ENCODE measurements at places on chromosomes 11 and 22.
A peak's percentile ranks its signal among the peaks of the same experiment; 100 is the strongest.

GRCh38 chr22:21734540-21735199 is 924 bp downstream of the YPEL1 start:
- peak; percentile 15 for DNase-seq

GRCh38 chr11:130634961-130635473 is 186.6 kb downstream of the ADAMTS15 start:
- no peak for DNase-seq

GRCh38 chr22:28379075-28379779 is 300.4 kb downstream of the TTC28 start:
- DNase-seq = no peak

GRCh38 chr11:132202621-132203020 is 832.2 kb downstream of the NTM start:
- no peak for DNase-seq

GRCh38 chr11:133724116-133724515 is 121.2 kb downstream of the SPATA19 start:
- no peak for DNase-seq

DNA sequence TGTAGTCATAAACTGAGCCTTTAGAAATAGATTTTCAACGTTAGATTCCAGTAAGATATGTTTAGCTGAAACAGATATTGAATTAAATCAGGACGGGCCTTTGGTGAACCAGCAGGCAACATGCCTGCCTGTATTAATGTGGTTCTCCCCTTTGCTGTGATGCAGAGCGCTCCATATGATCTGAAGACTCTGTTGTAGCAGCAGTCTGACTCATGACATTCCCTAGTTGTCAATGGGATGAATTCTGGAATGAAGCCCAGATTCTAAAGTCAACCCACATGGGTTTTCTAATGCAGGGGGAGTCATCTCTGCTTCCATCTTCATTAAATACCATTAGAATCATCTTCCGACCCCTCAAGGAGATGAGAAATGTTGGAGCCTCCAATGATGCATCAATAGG is 864.5 kb downstream of the NTM start:
- no peak for DNase-seq

- DNase-seq = no peak
Measured at GRCh38 chr11:94142308-94143281, 14.0 kb downstream of the PANX1 start.

DNA sequence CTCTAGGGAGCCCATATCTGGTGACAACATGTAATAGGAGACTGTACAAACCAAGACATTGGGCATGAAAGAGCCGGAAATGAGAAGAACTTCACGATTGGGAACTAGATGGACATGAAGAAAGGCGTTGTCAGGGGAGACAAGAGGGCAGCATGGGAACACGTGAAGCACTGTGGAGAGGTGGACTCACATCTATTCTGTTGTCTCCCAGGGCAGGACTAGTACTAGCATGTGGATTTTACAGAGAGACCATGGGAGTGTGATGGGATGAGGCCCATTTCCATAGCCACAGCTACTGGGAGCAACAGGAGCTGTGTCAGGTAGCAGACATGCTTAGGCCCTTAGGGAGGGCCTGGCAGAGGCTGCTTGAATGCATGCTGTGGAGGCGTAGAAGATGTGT is 333.9 kb downstream of the OPCML start:
- DNase-seq = no peak

DNA sequence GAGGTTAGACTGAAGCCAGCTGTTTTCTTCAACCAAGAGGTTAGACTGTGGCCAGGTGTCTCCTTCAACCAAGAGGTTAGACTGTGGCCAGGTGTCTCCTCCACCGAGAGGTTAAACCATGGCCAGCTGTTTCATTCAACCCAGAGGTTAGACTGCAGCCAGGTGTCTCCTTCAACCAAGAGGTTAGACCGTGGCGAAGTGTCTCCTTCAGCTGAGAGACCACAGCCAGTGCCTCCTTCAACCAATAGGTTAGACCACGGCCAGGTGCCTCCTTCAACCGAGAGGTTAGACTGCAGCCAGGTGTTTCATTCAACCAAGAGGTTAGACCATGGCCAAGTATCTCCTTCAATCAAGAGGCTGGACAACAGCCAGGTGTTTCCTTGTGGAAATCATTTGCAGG is 498.1 kb downstream of the TBC1D22A start:
- no peak for DNase-seq

DNA sequence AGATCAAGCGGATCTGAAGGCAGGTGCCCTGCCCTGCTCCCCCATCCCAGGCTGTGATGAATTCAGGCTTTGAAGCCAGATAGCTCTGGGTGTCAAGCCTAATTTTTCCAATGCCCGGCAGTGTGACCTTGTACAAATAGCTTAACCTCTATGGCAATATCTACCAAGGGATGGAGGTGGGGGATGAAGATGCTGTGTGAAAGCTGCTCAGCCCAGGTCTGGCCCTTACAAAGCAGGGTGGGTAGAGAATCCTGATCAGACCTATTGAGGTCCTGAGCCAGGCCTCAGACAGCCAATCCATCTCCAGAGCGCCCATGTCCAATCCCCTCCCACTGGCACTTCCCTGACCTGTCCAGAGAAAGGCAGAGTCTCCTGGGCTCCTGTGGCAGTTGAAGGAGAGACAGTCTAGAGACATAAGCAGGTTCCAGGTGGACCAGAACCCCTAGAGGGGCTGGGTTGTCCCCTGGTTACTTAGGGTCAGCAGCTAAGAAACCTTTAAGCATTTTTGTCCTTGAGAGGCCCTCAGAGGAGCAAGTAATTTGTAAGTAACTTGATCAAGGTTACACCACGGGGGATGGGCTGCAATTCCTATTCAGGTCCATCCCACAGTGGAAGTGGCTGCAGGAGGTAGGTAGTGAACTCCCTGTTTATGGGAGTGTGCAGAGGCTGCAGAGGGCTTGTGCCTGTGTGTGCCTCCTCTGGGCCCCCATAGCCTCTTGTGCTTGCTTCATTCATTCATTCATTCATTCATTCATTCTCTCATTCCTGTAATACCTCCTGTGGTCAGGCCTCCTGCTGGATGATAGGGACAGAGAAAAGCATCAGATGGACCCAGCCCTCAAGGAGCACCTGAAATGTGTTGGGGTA is 10.4 kb downstream of the P2RY2 start:
- DNase-seq = no peak

- peak; percentile 87 for DNase-seq
Measured at GRCh38 chr11:77819411-77819920, 1.1 kb downstream of the RSF1 start.

DNA sequence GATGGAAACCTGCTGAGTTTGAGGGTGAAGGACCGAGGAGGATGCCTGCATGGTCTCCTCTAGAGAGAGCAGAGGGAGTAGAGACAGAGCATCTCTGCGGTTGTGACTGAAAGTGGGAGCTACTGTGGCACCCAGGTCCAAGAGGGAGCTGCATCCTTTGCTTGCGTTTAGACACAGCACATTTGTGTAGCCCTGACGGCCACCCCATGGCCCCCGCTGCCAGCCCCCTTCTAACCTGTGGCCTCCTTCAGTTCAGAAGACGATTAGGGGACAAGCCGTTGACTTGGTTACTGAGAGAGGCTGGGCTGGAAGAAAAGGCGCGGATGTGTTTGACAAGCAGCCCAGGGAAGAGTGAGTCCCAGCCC is 690.9 kb downstream of the BRD1 start:
- no peak for DNase-seq

GRCh38 chr11:66919923-66920322 is 38.3 kb downstream of the PC start:
- DNase-seq = no peak

DNA sequence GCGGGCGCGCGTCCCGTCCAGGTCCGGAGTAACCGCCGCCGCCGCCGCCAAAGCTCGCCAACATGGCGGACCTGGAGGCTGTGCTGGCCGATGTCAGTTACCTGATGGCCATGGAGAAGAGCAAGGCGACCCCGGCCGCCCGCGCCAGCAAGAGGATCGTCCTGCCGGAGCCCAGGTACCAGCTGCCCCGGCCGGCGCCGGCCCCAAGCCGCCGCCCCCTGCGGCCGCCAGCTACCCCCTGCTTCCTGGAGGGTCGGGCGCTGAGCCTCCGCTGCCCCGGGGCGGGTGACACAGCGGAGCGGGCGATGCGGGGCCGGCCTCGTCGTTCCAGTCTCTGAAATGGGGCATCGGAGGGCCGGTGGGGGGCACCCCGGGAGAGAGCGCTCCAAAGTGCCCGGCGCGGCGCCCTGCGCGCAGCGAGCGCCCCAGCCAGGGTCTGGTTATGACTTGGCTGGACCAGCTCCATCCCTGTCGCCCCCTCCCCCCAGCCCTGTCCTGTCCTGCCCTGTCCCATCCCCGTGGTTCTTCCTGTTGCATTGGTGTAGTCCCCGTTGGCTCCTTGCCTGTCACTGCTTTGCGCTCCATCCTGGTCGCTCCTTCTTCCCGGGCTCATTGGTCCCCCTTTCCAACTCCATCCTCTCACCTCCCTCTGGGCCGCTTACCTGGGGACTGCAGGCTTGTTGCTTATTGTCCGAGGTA is 653 bp downstream of the GRK3 start:
- peak; percentile 4 for DNase-seq

GRCh38 chr11:45974806-45975205 is 52.4 kb downstream of the LARGE2 start:
- DNase-seq = no peak

- peak; percentile 80 for DNase-seq
Measured at GRCh38 chr22:50314455-50315288, 7.2 kb upstream of the PLXNB2 start.

DNA sequence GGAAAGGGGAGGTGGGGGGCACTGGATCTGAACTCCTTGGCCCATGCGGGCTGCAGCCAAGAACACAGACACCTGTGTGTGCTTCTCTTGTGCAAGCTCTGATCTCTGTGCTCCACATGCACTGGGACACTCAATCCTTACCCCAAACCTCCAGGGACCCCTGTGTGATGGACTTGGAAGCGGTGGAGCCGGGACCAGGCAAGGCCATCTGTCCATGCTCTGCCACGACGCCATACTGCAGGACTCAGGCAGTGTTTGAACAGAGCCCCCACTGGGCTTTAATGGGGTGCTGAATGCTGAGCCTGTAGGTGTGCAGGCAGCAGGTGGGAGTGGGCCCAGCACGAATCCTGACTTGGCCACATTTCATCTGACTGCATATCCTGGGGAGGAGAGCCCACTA is 23.4 kb downstream of the PPM1F start:
- no peak for DNase-seq

GRCh38 chr11:86067009-86067850 is 1.7 kb downstream of the PICALM start:
- no peak for DNase-seq

- DNase-seq = no peak
Measured at GRCh38 chr11:44913502-44913901, 37.2 kb downstream of the TP53I11 start.

DNA sequence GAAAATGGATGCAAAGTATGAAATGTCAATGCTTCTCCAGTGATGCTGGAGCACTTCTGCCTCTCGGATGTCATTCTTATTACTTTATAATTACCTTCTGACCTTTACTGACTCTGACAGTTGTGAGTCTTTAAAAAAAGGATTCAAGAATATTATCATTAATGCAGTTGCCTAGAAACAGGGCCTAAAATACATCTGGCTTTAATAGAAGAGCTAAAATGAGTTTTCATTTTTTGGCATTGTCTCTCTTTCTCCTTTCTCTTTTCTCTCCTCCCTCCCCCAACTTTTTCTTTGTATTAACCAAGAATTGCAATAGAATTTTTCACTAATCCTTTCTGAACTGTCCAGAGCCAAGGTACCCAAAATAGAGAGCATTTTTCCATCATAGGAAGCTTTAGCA is 45.9 kb downstream of the FDX1 start:
- DNase-seq = no peak

GRCh38 chr11:2265854-2266585 is 4.4 kb downstream of the ASCL2 start:
- no peak for DNase-seq

DNA sequence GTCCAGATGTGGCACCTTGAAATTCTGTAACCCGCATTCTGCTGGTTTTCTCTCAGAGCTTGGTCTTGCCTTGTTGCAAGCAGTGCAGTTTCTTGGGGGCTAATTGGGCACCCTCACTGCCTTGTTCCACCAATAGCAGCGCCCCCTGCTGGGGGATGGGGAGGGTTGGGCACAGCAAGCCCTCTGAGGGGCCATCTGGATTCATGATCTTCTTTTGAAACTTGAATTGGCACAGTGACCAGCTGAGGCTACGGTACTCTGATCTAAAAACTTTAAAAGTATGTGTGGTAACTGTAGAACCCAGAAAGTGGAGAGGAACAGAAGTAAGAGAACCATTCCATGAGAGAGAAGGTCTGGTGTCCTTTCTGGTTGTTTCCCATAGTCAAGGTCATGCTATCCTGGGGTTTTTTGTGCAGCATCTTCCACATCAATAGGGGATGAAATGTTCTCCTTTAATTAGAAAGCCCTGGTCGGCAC is 64.2 kb downstream of the MED15 start:
- peak; percentile 70 for DNase-seq

- DNase-seq = no peak
Measured at GRCh38 chr11:68652683-68653156, 31.6 kb upstream of the GAL start.

DNA sequence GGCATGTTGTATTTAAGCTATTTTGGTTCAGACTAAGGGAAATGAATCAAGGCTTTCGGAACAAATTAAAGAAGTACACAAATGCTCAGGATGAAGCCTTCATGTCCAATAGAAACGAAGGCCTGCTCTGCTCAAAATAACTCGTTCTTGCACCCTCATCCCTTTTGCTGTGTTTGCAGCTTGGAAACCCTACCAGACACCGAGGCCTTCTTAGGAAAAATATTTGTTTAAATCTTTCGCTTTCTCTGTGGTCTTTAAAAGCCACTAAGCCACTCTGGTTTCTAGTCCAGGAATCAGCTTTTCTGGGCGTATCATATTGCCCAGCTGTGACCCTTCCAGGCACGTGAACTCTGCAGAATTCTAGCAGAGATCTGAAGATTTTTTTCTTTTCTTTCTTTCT is 60.9 kb upstream of the HSPA8 start:
- no peak for DNase-seq

GRCh38 chr11:36930256-36930655 is 332.2 kb upstream of the RAG2 start:
- no peak for DNase-seq

DNA sequence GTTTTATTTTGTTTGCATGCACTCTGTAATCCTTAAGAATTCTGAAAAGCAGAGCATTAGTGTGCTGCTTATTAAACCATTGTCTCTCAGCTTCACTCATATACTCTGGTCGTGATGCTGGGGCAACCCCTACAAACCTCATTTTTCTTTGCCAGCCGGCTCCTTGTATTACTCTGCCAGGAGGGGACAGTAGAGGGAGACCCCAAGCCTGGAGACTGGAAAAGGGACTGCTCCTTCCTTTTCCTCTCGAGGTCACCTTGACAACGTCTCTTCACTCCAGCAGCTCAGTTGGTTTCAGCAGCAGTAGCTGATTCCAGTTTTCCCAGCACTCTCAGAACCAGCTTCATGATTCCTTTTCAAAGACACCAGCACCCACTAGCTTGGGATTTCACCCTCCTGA is 2.8 kb upstream of the JHY start:
- DNase-seq = no peak

DNA sequence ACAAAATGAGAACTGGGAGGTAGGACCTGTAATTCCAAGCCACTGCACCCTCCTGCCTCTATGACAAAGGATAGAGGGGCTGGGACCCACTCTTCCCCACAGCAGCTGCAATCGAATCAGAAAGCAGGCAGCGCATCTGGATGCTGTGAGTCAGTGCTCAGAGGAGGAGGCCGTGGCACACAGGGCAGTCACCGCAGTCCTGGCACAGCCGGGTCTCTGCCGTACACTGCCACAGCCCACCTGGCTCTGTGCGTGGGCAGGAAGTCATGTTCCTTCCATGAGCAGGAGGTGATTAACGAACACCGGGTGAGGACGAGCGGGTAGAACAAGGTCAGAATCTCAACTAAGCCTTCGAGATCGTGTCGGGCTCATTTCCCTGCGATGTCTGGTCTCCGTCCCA is 30.2 kb upstream of the PPFIA1 start:
- no peak for DNase-seq
